Ecto neural progenitor cell (in vitro differentiated cells): ENCODE measurements at places on chromosomes 3 and 15.
A peak's percentile ranks its signal among the peaks of the same experiment; 100 is the strongest.

DNA sequence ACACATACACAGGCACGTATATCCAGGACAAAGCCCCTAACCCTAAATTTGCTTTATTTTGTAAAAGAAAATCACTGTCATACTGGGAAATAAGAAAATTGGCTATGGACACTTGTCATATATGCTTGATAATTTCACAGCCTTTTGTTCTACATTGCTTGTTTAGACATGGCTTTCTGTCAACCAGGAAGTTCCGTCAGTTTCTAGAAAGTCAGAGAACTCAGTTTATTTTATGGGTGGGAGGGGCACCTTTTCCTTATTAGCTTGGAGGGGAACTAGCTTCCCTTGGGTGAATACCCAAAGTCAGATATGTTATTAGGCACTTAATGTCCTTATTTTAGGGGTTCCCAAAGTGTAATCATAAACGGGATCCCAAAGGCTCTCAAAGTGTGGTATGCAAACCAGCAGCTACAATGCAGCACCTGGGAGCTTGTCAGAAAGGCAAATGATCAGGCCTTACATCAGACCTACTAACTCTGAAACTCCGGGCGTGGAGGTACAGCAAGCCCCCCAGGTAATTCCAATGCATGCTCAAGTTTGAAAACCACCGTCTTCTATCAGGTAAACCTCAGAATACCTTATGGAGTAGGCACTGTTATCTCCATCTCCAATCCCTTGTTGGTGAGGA is 50.1 kb downstream of the CADPS start:
- DNase-seq = no peak

DNA sequence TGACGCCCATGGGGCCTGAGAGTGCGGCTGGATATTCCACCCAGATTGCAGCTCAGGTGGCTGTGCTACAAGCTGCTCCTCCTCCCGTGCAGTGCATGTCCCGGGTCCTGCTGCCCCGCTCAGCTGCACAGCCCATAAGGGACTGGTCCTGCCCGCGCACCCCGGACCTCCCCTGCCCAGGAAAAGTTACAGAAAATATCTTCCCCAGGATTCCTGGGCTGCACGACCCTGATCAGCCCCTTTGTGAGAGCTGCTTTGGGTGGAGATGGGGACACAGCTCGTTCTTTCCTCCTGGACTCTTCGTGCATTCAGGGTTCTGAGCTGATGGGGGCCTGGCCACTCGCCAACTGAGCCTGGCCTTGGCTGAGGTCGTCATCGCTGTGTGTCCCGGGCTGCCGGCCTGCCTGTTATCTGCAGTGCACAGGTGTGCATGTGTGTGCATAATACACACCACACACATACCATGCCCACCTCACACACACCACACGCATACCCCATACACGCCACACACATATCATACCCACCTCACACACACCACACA is 28.8 kb downstream of the APBA2 start:
- DNase-seq = no peak

DNA sequence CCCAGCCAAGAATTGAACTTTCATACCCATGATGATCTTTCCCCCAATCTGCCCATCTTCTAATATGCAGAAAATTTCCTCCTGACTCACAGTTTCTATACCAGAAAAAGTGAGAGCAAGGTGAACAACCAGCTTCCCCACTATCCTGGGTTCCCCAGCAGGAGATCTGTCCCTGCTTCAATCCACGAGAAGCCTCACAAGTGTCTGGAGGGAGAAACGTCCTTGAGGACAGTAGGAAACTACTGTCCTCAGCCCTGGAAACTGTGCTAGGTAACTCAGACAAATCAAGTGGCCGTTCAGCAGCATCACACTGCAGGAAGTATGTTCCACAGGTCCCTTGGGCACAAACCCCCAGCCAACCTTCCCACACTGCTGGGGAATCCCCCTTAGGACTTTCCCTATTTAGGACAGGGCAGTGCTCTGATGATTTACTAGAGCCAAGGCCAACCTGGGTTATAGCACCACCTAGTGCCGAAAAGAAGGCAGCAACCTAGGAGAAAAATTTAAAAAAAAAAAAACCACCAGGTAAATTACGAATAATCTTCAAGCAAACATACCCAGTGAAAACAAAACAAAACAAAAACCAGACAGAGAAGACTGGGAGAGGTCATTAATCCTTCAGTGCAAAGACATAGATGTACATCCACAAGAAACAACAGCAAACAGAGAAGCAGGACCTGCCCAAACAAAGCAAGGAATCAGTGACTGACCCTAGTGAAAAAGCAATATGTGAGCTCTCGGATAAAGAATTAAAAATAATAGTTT is 36.0 kb downstream of the MORC1 start:
- DNase-seq = peak; percentile 52

GRCh38 chr3:178637802-178638201 is 101.6 kb downstream of the KCNMB2 start:
- no peak for DNase-seq

- DNase-seq = peak; percentile 34
These were observed 4.3 kb upstream of the RHCG start for GRCh38 chr15:89500397-89501270.
